T47D (cell line): ENCODE measurements at places on chromosomes 7 and 10.

GRCh38 chr7:8982338-8982992 lies 549.1 kb downstream of the NXPH1 start:
- DNase-seq: no peak

DNA sequence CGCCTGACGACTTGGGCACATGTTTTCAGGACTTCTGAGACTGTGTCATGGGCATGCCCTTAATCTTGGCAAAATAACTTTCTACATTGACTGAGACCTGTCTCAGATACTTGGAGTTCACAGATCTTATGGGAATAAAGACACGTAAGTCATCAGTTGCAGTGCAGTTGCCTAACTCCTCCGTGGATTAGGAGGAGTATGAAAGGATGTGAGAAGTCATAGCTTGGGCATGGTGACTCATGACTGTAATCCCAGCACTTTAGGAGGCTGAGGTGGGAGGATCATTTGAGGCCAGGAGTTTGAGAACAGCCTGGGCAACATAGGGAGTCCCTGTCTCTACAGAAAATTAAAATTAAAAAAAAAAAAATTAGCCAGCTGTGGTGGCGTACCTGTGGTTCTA lies 49.6 kb downstream of the EXOC6 start:
- DNase-seq: no peak

- DNase-seq: no peak
These were observed 288.5 kb downstream of the GRID1 start for GRCh38 chr10:86077871-86078638.

DNA sequence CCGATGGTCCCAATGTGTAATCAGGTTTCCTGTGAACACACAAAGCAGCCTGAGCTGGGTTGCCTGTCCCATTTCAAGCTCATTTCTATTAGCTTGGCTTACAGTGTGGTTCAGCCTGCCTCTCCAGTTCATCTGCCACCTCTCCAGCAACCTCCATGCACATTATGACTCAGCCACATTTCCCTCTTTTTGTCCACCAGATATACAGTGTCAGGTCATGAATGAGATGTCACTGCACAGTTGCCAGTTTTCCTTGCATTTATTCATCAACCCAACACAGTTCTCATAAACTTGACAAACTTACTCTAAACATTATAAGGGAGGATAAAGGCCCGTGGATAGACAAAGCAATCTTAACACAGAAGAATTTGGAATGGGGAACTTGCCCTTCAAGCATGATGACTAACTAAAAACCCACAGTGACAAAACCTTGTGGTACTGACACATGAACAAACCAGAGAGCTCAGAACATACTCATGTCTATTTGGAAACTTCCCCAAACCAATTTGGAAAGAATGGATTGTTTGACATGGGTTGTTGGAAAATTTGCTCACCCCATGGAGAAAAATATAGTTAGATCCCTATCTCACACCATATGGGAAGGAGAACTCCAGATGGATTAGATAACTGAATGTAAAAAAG lies 2.5 kb upstream of the CFAP58 start:
- DNase-seq: no peak

DNA sequence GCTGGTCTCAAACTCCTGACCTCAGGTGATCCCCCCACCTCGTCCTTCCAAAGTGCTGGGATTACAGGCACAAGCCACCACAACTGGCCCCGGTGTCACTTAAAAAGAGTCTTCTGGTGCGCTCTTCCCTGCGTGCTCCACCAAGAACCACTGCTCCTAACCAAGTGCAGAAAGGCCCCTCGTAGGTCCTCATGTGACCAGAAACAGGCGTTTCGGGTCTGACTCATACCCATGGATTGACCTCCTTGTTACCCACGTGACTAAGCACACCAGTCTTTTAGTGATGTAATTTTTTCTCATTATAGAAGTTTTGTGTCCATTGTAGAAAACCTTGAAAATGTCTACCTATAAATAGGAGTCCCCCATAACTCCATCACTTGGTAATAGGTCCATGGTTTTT lies 13.9 kb downstream of the FKBP6 start:
- DNase-seq: no peak

DNA sequence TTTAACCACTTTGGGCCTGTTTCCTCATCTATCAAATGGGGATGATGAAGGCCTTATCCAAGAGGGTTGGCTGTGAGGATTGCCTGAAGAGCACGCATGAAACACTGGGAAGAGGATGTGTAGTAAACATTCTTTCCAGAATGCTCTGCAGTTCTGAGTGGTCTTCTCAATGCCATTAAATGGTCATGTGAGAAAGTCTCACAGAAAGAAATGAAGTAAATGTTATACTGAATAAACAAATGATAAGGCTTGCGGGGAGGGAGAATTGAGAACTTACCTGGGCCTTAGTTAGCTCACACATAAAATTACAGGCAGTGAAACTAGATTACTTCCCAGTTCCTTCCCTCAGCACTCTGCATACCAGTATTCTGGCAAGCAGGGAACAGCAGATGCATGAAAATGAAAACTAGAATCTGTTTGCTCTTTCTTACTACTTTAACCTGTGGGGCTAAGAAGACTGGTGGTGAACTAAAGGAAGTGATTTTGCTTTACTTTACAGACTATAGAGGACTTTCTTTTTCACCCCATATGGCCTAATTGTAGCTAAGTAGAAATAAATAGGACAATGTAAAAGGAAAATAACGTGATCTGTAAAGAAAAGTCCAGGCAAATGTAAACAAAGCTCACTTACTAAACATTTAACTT lies 135.3 kb upstream of the CCDC6 start:
- no peak for DNase-seq

DNA sequence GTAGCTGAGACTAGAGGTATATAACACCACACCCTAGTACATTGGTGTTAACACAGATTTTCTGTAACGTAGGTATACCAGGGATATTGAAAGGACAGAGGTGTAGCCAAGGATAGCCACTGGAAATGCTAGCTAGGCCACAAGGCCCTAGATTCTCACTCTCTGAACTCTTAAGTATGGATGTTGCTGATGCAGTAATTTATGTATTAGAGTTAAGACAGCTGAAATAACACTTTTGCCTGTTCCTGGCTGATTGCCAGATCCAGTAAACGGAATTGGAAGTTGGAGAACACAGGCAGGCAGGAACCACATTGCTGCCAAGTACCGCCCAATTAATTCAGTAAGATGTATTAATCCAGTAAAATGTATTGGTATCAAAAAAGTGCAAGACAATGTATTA lies 1.8 kb downstream of the CALU start:
- no peak for DNase-seq

- DNase-seq: no peak
These were observed 571.8 kb downstream of the TCERG1L start for GRCh38 chr10:130739757-130740145.

DNA sequence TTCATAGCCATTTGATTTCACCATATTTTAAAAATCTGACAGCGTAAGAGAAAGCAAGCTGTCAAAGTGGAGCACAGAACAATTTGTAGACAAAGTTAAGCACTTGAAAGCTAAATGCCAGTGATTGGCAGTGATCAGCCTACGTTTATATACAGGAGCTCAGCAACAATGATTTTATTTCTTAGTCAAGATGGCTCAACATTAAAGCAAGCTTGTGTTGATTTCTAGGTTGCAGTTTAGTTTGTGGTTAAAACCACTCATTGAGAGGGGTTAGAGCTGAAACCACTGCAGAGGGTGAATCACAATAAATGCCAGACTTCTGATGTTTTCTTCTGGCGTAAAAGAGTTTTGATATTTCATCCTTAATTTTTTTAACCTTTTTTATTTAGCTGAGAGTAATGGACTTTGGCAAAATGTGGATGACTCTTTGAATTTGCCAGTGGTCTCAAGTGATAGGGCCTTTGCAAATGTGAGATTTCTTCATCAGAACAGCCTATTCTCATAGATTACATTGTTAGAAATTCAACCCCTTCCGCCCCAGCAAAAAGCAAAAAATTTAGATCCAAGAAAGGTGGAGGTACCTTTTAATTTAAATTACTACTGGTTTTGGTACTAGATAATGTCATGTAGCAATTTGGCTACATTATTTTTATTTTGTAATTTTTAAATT lies 73.8 kb downstream of the SHOC2 start:
- no peak for DNase-seq

DNA sequence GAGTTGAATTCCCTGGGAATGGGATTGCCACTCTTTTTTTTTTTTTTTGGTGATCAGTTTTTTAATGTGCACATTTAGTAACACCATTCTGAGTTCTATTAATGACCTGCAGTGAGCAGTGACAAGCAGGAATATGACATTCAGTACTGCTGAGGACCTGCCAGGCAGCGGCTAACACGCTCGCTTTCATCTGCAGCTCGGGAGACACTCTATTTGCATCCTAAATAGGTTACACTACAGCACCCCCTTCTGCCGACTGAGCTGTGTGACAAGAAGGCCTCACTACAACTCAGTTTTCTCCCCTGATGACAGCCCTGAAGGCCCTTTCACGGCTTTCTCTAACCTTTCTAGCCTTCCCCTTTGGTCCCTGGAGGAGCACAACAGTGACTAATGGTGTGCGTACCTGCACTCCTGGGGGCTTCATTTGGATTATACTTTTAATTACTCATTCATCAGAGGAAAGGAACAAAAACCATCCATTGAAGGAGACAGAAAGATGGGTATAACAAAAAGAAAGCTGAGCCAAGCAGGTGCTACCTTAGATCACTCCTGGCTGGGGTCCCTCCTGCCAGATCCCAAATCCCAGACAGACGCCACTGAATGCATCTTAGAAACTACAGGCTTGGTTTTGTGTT lies 872.4 kb downstream of the LRMDA start:
- peak; percentile 67 for DNase-seq

GRCh38 chr7:155489862-155490696 lies 32.1 kb downstream of the EN2 start:
- no peak for DNase-seq

GRCh38 chr7:30846378-30846777 lies 65.3 kb upstream of the AQP1 start:
- DNase-seq: peak; percentile 26
